ENCODE measurements at places on chromosomes 4 and X. TPM values are rescaled to one million over a fixed set of nuclear protein-coding genes. Genes with fewer than 3 reads are reported as not detected.

DNA sequence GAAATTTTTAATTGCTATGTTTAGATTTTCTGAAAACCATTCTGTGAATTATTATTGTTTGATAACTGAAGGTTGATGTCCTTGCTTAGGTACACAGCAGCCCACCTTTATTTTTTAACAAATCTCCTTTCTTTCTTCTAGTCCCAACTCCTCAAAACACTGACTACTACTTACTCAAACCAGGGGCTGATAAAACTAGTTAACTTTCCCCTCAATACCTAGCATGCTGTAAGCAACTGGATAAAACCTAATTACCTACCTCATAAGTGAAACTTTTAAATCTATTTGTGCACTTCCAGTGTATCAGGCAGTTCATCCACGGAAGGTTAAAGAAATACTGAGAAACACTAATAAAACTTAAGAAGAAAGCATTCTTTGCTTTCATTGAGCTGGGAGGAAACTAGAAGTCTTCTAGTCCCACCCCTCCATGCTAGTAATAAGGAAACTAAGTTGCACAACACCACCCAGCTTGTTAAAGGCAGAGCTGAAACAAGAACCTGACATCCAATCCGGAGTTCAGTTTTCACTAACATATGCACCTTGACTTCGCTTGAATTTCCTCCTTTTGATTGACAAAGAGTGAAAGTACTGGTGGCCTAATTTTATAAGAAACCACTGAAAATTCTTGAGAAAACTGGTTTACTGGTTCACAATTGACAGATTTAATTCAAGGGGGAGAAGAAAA lies 180.2 kb upstream of the TET2 start:
- no peak for DNase-seq

DNA sequence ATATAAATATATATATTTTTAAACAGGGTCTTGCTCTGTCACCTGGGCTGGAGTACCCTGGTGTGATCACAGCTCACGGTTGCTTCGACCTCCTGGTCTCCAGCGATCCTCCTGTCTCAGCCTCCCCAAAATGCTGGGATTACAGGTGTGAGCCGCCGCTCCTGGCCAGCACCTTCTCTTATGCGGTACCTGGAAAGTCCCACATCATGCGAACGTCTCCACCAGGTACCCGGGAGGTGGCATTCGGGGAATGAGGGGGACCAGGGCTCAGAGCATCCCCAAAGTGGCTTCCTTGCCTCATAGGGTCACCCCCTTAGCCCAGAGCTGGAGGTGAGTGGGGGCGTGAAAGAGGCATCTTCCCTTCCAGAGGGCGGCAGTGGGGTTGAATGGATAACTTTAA lies 84.0 kb upstream of the PPP2R3B start:
- no peak for DNase-seq

GRCh38 chrX:24498975-24499374 lies 33.9 kb downstream of the PDK3 start:
- DNase-seq = no peak

GRCh38 chr4:178976861-178977260 lies 1534.6 kb upstream of the AGA start:
- DNase-seq = no peak

DNA sequence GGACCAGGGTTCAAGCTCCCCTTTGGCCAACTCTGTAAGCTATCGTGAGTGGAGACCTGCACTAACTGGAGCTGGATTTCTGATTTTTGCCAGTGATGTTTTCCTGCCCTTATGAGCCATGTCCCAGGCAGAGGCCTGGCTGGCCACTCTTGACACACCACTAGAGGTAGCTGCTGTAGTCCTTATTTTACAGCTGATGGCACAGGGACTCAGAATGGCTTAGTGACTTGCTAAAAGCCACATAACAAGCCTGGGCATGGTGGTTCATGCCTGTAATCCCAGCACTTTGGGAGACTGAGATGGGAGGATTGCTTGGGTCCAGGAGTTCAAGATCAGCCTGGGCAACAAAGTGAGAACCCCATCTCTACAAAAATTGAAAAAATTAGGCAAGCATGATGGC lies 33.4 kb downstream of the CYTL1 start:
- DNase-seq = no peak

DNA sequence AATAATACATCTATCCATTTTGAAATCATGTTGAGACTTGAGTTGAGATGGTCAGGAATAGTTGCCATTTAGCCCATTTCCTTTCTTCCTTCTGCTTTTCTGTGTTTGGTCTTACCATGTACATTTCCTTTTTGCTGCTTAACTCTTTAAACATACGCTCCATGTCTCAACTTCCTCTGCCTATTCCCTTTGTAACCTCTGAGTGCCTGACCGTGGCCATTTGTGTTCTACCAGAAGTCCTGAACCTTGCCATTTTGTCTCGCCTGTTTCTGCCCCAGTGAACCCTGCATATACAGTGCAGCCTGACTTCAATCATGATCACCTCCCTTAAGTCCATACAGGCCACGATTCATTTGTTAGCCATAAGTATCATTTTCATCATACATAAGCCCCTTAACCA lies 169.0 kb downstream of the RAPGEF2 start:
- DNase-seq = no peak

- no peak for DNase-seq
These were observed 14.5 kb downstream of the IQSEC2 start for GRCh38 chrX:53266914-53267313.

DNA sequence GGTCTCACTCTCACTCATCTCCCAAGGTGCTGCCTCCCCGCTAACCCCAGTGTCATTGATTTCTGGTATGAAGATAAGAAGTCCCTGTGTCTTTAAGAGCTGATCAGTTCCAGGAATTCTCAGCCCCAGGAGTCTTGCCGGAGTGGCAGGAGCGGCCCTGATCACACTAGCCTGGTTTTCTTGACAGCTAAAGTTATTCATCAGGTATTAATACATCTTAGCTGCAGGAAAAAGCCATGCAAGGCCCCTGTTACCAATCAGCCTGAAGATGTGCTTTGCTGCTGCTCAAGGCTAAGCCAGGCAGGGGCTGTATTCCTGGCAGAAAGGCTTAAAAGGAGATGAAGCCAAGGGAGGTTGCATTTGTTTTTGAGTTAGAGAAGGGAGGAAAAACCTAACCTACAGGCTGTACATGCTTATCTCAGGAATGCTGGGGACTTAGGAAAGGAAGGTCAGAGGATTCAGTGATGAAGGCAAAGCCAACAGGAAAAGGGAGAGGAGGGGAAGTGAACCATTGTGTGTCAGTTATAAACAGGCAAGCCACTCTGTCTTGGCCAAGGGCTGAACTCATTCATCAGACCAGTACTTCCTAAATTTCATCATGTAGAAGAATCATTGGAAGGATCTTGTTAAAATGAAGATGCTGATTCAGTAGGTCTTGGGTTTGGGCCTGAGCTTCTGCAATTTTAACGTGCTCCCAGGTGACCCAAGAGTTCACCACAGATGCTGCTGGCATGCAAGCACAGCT lies 8.6 kb downstream of the SRPX start:
- no peak for DNase-seq

DNA sequence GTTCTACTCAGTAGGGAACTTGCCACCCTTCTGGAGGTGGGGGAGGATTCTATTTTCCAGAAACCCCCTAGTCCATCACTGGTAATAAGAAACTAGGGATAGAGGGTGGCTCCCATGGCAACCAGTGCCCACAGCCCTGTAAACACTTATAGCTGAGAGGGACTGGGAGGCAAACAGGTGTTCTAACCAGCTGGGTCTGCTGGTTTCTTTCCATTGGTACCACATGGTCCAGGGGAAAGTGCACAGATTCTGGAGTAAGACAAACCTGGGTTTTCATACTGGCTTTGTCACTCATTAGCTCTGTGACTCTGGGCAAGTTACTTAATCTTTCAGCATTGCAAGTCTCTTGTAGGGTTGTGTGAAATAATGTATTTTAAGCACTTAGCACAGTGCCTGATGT lies 26.9 kb downstream of the IGSF1 start:
- DNase-seq = no peak

GRCh38 chrX:147749308-147749707 lies 162.4 kb upstream of the FMR1 start:
- DNase-seq = no peak

DNA sequence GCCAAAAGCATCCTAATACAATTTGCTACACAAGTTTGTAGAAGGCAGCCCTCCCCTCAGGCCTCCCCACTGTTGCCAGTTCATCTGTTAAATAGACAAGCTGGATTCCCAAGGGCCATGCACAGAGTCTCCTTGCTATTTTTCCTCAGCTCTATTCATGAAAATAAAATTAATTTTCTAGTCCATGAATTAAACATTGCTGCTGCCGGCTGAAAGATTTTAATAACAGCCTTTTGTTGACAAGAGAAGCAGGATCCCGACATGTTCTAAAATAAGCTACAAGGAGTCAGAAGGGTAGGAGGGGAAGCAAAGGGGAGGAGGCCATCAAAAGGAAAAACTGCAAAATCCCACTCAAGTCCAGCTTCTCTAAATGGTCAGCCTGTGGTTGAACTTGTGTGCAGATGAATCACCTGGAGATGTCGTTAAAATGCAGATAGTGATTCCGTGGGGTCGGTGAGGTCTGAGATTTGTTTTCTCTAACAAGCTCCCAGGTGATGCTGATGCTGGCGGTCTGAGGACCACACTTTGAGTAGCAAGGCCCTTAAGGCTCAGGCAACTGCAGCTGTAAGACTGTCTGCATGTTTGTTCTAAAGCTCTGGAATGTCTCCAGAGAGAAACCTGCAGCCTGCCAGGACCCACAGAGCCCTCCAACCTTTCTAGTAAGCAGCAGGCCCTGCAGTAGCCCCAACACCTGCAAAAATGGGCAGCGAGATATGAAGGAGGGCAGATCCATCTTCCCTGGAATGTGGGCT lies 9.4 kb downstream of the SCD5 start:
- DNase-seq = no peak

- DNase-seq = no peak
These were observed 196.8 kb upstream of the ATP6AP2 start for GRCh38 chrX:40383969-40384368.

- no peak for DNase-seq
These were observed 2.7 kb downstream of the TCEANC start for GRCh38 chrX:13655674-13656073.

- no peak for DNase-seq
These were observed 49.8 kb downstream of the APOO start for GRCh38 chrX:23857935-23858334.

GRCh38 chr4:109385260-109385659 lies 48.4 kb upstream of the SEC24B start:
- no peak for DNase-seq

- DNase-seq = no peak
These were observed 8.0 kb downstream of the SHOX start for GRCh38 chrX:638482-639131.

DNA sequence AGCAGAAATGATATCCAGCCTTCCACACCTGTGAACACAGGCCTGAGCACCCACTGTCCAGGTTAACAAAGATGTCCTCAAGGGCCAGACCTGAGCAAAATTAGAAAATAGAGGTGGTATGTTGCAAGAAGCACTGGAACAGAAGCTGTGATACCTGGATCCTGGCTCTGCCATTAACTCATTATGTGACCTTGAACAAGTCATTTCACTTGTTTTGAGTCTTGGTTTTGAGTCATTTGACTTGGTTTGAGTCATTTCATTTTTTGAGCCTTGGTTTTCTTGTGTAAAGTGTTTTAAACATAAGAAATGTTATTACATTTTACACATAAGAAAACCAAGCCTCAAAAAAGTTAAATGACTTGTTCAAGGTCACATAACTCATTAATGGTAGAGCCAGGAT lies 2.9 kb upstream of the NWD2 start:
- DNase-seq = no peak

DNA sequence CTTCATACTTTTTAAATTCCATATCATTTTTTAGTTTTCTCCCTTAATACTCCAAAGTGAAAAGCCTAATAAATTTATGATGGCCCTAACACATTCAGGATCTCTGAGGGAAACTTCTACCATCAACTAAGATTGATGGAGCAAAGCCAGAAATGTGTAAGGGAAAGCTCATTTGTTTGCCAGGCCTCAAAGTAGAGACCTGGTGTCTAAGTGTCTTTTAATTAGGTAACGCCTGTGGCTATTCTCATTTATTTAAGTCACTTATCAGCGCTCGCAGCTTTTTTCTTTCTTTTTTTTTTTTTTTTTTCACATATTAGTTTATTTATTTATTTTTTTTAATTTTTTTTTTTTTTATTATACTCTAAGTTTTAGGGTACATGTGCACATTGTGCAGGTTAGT lies 242.4 kb downstream of the TMA16 start:
- no peak for DNase-seq

DNA sequence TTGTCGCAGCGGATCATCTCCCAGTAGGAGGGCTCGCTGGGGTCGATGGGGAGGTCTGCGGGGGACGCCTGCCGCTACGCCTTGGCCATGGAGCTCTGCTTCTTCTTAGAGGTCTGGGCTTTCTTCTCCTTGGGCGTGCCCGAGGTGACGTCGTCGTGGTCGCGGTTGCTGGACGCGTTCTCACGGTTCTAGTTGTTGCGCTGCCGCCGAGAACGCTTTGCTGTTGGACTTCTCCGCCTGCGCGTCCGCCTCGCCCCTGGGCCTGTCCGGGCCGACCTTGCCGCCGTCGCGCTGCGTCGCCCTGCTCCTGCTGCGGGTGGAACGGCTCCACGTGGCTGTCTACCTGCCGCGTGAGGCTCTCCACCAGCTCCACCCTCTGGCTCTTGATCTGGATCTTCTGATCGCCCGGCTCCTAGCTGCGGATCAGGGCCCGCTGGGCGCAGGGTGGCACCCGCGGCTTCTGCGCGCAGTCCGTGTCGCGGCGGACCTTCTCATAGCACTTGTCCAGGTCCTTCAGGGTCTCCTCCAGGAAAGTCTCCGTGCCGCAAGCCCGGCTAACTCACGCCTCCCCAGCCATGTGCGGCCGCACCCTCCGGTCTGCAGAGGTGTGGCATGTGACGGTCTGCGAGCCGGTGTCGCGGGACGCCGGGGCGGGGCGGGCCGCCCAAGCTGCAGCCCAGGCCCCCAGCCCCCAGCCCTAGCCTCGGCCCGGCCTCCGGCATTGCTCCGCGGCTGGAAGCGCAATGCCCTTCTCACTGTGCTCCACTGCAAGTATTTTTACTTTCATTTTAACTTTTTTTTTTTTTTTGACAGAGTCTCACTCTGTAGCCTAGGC lies 40.5 kb upstream of the OGT start:
- DNase-seq = peak; percentile 56

- no peak for DNase-seq
These were observed 50.3 kb downstream of the AGA start for GRCh38 chr4:177391953-177392352.

GRCh38 chr4:11669156-11669555 lies 240.5 kb upstream of the HS3ST1 start:
- DNase-seq = no peak

CDX4 gene
- total RNA-seq = not detected

MAMLD1 gene
- total RNA-seq = 1.8 TPM

ENPEP gene
- total RNA-seq = 3.5 TPM

ABRAXAS1 gene
- 5.6 TPM for total RNA-seq

CENPVL3 gene
- total RNA-seq = not detected

SPANXN3 gene
- total RNA-seq = not detected

ADH1C gene
- 2.6 TPM for total RNA-seq

CFAP47 gene
- total RNA-seq = not detected

C4orf51 gene
- total RNA-seq = not detected

BCLAF3 gene
- 7.7 TPM for total RNA-seq

RNF113A gene
- total RNA-seq = 9.3 TPM

SLC34A2 gene
- total RNA-seq = not detected

IDS gene
- total RNA-seq = 86.3 TPM

CLCN4 gene
- total RNA-seq = 36.1 TPM

TMSB15A gene
- total RNA-seq = not detected
